NCI-H2081 treated with DMSO at 0.1 percent for 48 hours (cell line): ENCODE measurements at places on chromosomes 6 and 20.

- no peak for DNase-seq
These were observed 270.8 kb downstream of the CDKAL1 start for GRCh38 chr6:20805021-20805420.

DNA sequence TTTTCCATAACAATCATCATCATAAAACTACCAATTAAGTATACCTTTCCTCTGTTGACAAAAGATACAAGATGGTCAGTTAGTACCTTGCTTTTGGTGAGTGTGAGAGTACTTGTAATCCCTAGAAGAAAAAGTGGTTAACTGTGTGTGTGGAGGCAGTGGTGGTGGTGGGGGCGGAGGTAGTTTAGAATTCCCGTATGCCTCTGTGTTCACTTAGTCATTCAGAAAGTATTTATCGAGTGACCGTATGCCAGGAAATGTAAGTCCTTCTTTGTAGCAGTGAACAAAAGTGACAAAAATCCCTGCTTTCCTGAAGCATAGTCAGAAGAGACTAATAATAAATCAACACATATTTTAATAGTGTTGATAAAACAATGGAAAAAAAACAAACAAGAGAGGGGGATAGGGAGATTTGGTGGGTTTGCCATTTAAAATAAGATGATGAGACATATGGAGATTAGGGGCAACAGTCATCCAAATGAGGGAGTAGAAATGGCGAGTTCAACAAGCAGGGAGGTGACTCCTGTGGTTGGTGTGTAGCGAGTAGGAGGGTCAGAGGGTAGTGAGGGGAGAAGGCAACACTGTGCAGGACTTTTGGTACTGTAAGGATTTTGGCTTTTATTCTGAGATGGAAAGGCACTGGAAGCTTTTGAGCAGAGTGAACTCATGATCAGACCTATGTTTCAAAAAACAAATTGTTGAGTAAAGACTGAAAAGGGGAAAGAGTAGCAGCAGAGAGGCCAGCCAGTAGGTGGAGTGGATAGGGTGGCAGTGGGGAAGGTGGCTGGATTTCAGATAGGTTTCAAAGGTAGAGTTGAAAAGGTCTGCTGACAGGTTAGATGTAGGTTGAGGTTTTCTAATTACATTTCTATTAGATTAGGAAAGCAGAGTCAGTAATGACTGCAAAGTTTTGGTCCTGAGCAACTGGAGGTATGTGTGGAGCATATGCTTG is 40.3 kb upstream of the SIM1 start:
- DNase-seq: no peak

- DNase-seq: no peak
These were observed 8.2 kb downstream of the ZFAND3 start for GRCh38 chr6:37827603-37828265.

DNA sequence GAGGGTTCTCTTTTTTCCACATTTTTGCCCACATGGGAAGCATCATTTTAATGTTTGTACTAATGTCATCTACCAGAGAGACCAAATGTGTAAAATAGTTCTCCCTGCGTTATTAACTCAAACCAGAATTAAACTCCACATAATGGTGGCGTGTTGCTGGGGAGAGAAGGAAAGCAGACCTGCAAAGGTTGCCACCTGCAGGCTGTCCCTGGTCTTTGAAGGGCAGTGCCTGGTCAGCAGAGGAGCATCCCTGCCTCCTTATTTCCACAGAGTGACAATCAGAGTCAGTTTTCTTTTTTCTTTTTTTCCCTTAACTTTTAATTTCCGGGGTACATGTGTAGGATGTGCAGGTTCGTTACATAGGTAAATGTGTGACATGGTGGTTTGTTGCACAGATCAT is 214.5 kb downstream of the TBX18 start:
- DNase-seq: no peak

DNA sequence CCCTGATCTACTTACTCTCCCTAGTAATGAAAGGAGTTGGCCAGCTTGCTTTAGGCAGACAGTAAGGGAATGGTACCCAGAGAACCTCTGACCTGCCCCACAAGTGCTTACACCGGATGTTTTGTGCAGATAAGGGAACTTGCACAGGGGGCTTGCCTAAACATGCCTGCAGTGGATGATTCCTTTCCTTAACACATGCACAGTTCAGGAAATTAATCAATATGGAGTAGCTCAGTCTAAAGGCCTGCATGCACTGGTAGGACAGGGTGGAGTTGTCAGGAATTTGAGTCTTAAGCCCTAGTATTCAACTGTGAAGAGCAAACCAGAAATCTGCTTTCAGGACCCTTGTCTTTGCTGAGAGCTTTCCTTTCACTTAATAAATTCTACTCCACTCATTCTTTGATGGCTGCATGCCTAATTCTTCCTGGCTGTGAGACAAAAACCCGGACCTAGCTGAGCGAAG is 3.9 kb upstream of the TRIM38 start:
- no peak for DNase-seq

GRCh38 chr20:492159-492558 is 29.8 kb upstream of the TBC1D20 start:
- no peak for DNase-seq

- no peak for DNase-seq
These were observed 247.0 kb downstream of the PHACTR1 start for GRCh38 chr6:12963567-12963966.

GRCh38 chr6:8181160-8181881 is 79.0 kb upstream of the EEF1E1 start:
- DNase-seq: no peak

GRCh38 chr6:156869980-156870398 is 92.8 kb downstream of the ARID1B start:
- DNase-seq: no peak

GRCh38 chr20:51372176-51372803 is 170.2 kb downstream of the NFATC2 start:
- DNase-seq: peak; percentile 17

- no peak for DNase-seq
These were observed 48.6 kb downstream of the FOXO3 start for GRCh38 chr6:108609276-108609769.

DNA sequence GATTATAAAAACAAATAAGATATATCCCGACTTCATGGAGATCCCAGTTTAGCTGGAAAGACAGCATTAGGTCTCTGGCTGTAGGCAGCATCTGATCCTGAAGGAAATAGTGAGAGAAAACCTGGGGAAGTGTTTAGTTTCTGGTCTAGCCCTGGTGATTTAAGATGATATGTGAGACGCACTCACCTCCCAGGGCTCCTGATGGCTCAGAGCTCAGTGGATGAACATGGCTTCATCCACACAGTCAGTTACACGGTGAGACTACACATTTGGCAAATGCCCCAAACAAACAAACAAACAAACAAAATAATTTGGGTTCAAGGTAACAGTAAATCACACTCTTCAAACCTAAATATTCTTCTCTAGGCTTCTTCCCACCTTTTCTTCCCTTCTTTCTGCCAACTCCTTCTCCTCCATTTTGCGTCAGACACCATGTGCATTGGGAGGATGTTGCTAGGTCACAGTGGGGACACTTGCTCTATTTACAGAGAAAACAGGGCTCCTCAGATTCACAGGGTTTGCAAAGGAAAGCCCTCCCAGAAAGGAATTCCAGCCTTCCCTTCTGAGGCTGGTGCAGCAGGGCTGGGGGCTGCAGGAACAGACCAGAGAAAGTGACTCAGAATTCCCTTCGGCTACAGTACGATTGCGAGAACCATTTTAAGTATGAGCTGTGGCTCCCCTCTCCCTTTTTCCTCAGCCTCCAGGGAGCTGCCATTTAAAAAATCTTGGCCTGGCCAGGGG is 59.6 kb upstream of the SALL4 start:
- DNase-seq: no peak

DNA sequence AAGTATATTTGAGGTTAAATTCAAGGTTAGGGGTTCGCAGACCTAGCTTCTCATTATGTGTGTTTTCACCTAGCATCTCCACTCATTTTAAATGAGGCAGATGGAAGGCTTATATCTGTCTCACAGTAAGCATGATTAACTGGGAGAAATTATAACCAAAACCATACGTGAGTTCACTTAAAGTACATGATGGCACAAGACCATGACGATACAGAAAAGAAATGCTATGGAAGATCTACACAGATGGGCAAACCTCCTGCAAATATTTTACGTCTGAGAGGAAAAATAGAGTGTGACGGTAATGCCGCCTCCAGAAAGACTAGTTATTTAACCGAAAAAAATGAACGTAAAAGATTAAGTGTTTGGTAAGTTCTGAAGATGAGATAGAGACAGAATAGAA is 337.8 kb downstream of the FARS2 start:
- no peak for DNase-seq

DNA sequence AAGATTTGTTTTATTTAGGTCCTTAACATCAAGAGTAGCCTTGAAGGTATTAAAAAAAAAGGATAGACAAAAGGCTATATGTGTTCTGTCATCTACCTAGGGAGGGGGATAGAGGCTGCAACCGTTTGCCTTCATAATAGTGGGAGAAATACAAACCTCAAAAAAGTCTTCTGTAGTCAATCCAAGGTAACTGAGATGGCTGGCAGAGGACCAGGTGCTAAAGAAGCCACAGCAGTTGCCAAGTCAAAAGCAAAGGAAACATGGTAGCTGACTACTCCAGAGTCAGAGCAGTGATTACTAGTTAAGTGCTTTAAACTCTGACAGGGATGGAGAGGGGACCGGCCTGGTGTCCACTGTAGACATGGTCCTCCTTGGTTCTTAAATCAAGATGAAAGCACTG is 249.4 kb downstream of the PTPRK start:
- no peak for DNase-seq

DNA sequence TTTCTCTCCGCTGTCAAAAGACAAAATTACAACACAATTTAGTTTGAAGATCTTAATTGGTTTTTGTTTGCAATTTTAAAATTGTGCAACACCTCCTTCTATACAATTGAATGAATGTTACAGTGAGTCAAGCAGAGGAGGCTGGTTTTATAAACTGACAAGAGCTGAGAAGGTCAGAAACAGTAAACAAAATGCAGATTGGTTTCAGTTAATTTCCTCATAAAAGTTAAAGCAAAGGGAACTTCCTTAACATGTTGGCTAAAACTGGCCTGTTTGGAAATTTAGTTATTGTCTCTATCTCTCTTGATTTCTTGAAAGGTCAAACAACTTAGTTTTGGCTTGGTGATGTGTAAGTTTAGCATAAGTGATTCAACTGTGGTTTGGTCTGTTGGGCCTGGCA is 22.2 kb downstream of the KHDC1L start:
- no peak for DNase-seq

DNA sequence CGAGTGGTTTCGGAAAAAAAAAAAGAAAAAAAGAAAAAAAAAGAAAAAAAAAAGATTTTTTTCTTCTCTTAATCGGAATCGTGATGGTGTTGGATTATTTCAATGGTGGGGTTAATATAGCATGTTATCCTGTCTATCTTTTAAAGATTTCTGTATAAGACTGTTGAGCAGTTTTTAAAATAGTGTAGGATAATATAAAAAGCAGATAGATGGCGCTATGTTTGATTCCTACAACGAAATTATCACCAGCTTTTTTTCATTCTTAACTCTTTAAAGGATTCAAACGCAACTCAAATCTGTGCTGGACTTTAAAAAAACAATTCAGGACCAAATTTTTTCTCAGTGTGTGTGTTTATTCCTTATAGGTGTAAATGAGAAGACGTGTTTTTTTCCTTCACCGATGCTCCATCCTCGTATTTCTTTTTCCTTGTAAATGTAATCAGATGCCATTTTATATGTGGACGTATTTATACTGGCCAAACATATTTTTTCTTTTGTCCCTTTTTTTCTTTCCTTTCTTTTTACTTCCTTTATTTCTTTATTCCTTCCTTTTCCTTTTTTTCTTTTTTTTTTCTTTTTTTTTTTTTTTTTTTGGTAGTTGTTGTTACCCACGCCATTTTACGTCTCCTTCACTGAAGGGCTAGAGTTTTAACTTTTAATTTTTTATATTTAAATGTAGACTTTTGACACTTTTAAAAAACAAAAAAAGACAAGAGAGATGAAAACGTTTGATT is 3.6 kb downstream of the SOX4 start:
- DNase-seq: peak; percentile 40

DNA sequence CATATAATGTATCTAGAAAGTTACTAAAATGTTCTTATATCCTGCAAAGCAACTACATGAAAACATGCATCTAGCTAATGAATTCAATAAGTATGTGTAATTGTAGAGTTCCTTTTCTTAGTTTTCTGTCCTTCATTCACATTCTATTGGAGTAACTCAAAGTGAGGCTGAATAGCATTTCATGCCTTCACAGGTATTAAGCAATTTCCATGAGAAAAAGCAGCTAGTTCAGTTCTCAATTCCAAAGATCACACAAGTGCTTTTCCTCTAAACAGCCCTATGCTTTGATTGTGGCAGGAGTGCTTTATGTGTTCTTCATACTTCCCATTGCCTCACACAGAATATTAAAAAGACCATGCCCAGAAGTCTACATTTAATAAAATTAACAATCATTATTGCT is 274.9 kb downstream of the RFPL4B start:
- no peak for DNase-seq

GRCh38 chr6:155316419-155316818 is 2.1 kb upstream of the TFB1M start:
- no peak for DNase-seq

DNA sequence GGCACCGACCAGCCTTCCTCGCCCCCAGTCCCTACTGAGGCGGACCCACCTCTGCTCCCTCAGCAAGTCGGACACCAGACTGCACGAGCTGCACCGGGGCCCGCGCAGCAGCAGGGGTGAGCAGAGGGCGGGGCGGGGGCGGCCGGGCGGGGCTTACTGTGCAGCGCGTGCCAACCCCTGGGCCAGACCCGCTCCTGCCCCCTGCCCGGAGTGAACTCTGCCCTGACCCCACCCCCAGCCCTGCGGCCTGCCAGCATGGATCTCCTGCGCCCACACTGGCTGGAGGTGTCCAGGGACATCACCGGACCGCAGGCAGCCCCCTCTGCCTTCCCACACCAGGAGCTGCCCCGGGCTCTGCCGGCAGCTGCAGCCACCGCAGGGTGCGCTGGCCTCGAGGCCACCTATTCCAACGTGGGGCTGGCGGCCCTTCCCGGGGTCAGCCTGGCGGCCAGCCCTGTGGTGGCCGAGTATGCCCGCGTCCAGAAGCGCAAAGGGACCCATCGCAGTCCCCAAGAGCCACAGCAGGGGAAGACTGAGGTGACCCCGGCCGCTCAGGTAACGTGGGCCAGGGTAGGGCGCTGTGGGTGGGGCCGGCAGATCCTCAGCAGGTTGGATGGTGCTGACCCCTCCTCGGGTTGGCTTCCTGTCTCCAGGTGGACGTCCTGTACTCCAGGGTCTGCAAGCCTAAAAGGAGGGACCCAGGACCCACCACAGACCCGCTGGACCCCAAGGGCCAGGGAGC is 1.5 kb upstream of the SLC2A4RG start:
- DNase-seq: no peak

- DNase-seq: no peak
These were observed 21.2 kb downstream of the ROS1 start for GRCh38 chr6:117404548-117404947.

- DNase-seq: no peak
These were observed 39.0 kb downstream of the SYTL3 start for GRCh38 chr6:158688860-158689259.

DNA sequence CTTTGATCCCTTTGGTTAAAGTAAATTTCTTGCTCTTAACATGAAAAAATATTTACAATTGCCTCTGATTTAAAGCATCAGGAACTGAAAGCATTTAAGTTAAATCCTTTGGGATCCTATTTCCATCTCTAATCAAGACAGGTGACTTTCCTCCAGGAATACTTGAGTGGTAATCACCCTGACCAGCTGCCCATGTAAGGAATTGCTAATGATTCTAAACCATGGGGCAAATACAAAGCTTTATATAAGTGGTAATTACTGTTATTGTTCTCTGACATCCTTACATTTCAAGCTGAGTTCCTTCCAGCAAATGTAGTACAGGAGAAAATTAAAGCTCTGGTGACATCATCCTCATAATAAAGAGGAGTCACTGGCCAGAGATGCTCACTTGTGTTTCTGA is 100.6 kb downstream of the CRYBG1 start:
- no peak for DNase-seq

- no peak for DNase-seq
These were observed 137.7 kb upstream of the ARMC2 start for GRCh38 chr6:108710551-108710950.
